Activated CD4-positive, alpha-beta memory T cell treated with anti-CD3 and anti-CD28 coated beads, Interleukin-2, amount 10 ng/mL, durations not matched to agents 7 days and 5 days (primary cell): ENCODE measurements at places on chromosomes 5 and 9. TPM values are rescaled to one million over a fixed set of nuclear protein-coding genes. Genes with fewer than 3 reads are reported as not detected.
A peak's percentile ranks its signal among the peaks of the same experiment; 100 is the strongest.

- H3K4me3 ChIP-seq: no peak overlapping the region
- no peak for DNase-seq
- no peaks in the 10 kb centered on the region for H3K36me3 ChIP-seq
- H3K27me3 ChIP-seq: no peaks in the 10 kb centered on the region
These were observed 170.5 kb downstream of the NR3C1 start for GRCh38 chr5:143233031-143233430.

DNA sequence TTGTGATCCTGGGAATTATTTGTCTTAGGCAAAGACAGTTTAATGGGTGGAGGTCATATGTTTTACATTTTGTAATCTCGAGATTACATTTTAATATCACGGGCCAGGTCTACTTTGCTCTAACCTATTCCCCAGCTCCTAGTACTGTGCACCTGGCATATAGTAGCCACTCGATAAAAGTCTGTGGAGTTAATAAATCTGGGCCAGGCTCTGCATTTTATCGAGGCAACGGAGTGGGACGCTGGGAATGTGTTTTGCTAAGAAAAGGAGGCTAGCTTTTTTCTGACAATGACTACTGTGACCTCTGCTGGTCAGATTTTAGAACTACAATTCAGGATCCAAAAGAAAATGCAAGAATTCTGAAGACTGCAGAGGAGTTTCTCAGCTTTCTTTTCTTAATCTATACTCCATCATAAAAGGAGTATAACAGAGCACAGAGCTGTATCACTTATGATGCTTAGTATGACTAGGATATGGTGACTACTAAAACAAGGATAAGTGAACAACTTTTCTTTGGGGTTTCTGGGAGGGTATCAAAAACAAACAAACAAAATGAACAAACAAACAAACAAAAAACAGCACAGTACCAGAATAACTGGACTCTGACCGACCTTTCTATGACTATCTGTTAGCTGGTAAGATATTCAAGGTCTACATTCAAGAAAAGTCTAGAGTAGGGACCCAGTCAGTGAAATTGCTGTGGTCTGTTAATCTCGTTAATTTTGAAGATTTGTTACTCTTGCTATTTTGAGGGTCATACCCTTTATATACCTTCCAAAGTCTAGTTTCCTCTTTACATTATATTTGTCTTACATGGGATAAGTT, 46.1 kb upstream of the CER1 start:
- DNase-seq: no peak
- H3K27ac ChIP-seq: no peak overlapping the region
- H3K27me3 ChIP-seq: peaks cover 16% of the 10 kb centered on the region

- H3K27me3 ChIP-seq: peaks cover 21% of the 10 kb centered on the region
- H3K4me3 ChIP-seq: no peak overlapping the region
- H3K36me3 ChIP-seq: no peaks in the 10 kb centered on the region
- H3K4me1 ChIP-seq: no peaks in the 10 kb centered on the region
- DNase-seq: no peak
These were observed 35.1 kb downstream of the ADRA1B start for GRCh38 chr5:159951387-159951786.

- H3K36me3 ChIP-seq: no peaks in the 10 kb centered on the region
- peaks cover 1% of the 10 kb centered on the region for H3K27me3 ChIP-seq
- DNase-seq: no peak
These were observed 36.2 kb downstream of the PHAX start for GRCh38 chr5:126636956-126637355.

DNA sequence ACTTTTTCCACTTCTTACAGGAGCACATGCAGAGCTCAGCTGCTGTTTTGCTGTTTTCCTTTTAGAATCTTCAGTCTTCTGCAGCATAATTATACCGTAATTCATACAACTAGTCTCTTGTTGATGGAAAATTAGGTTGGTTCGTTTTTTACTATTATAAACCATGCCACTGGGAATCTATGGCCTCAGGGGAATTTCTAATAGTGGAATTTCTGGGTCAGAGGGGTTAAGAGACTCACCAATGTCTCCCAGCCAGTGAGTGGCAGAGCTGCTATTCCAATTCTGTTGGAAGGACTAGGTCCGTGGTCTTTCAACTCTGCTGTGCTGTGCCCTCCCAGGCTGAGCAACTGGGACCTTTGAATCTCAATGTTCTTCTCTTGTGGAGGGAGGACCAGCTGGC, 282.5 kb downstream of the ZSWIM6 start:
- peaks cover 5% of the 10 kb centered on the region for H3K27me3 ChIP-seq
- no peak overlapping the region for H3K27ac ChIP-seq
- no peaks in the 10 kb centered on the region for H3K4me1 ChIP-seq
- no peak overlapping the region for H3K4me3 ChIP-seq
- H3K36me3 ChIP-seq: no peaks in the 10 kb centered on the region
- DNase-seq: no peak

DNA sequence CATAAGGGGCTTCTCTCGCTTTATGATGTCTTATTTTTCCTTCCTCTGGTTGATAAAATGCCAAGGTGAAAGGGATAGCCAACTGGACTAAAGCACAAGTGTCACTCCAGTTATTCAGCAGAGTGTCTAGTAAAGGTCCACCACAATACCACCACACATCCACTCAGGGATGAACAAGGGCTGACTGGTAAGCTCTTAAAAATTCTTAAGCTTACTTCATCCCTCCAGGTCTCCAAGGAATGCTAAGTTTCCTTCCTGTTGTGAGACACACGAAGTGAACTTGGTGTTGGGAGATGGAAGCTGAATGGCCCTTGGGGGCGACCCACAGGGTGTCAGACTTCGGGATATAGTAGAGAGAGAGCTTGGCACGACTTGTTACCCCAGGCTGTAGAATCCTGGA, 3.2 kb upstream of the HMGCS1 start:
- peaks cover 45% of the 10 kb centered on the region for H3K4me1 ChIP-seq
- no peak overlapping the region for H3K4me3 ChIP-seq
- H3K36me3 ChIP-seq: peaks cover 34% of the 10 kb centered on the region
- no peaks in the 10 kb centered on the region for H3K27me3 ChIP-seq

DNA sequence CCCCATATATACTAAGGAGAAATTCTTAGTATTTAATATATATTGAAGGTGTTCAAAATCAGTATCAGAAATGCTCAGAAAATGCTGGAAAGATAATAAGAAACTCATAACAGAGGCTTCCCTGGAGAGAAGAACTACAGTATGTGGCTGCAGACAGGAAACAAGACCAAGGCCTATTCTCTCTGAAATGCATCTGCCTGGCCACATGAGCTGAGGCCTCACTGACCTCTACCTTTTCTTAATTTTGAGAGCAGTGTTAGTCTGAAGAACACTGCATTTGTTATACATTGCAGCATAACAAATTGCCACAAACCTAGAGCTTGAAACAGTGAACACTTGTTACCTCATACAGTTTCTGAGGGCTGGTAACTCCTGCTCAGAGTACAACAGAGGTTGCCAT, 133.4 kb upstream of the SPEF2 start:
- peaks cover 8% of the 10 kb centered on the region for H3K36me3 ChIP-seq
- no peak overlapping the region for H3K4me3 ChIP-seq
- H3K27me3 ChIP-seq: peaks cover 4% of the 10 kb centered on the region
- no peak for DNase-seq

GRCh38 chr5:68139611-68140441, 75.7 kb upstream of the PIK3R1 start:
- no peak for DNase-seq
- H3K27ac ChIP-seq: no peak overlapping the region
- no peak overlapping the region for H3K4me3 ChIP-seq

DNA sequence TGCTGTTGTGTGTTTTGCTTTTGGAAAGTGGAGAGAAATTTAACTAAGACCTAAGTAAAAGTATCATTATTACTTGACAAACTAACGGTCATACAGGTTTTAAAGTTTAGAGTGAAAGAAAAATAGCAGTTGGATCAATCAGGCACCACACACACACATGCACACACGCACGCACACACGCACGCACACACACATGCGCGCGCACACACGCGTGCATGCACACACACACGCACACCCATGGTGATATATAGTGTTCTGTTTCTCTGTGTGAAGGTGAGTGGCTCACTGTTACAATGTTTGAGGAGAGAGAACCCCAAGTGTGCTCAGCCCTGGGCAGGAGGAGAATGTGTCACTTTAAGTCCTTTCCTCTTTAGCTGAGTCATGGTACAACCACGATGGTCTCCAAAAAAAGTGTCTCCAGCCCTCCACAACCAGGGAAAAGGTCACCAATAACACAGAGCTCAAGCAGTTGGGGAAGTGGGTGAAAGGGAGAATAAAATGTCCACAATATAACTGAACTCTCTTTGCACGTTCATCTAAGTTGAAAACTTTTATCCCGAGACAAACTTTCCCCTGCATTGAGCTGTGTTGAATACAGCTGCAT, 3.2 kb downstream of the ZNF366 start:
- no peaks in the 10 kb centered on the region for H3K36me3 ChIP-seq
- H3K4me1 ChIP-seq: peaks cover 4% of the 10 kb centered on the region
- H3K27me3 ChIP-seq: peaks cover 21% of the 10 kb centered on the region
- no peak overlapping the region for H3K4me3 ChIP-seq
- H3K27ac ChIP-seq: no peak overlapping the region
- DNase-seq: no peak

DNA sequence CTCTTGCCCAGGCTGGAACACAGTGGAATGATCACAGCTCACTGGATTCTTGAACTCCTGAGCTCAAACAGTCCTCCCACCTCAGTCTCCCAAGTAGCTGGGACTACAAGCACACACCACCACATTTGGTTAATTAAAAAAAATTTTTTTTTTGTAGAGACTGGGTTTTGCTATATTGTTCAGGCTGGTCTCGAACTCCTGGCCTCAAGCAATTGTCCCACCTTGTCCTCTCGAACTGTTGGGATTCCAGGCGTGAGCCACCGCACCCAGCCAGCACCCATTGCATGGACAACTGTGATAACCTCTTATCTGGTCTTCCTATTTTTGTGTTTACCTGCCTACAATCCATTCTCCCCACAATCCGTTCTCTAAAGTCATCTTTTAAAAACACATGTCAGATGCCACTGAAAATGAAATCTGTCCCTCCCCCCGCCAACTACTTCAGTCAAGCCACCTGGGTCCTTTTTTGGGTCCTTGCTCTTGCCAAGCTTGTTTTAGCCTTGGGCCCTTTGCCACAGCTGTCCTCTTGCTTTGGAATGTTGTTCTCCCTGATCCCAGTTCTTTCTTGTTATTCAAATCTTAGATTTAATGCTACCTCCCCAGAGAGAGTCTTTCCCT, 250.5 kb downstream of the PIK3R1 start:
- H3K27ac ChIP-seq: no peak overlapping the region
- no peaks in the 10 kb centered on the region for H3K36me3 ChIP-seq
- DNase-seq: no peak
- H3K4me3 ChIP-seq: no peak overlapping the region
- no peaks in the 10 kb centered on the region for H3K4me1 ChIP-seq
- H3K27me3 ChIP-seq: peaks cover 6% of the 10 kb centered on the region

- no peaks in the 10 kb centered on the region for H3K27me3 ChIP-seq
- peak overlapping the region; percentile 31 for H3K4me3 ChIP-seq
- peaks cover 21% of the 10 kb centered on the region for H3K36me3 ChIP-seq
- peak; percentile 28 for DNase-seq
These were observed 40.0 kb downstream of the KLHL3 start for GRCh38 chr5:137695651-137696428.

- H3K27ac ChIP-seq: no peak overlapping the region
- no peaks in the 10 kb centered on the region for H3K36me3 ChIP-seq
- DNase-seq: no peak
- H3K4me1 ChIP-seq: no peaks in the 10 kb centered on the region
- H3K4me3 ChIP-seq: no peak overlapping the region
These were observed 62.1 kb upstream of the ATG10 start for GRCh38 chr5:81909677-81910076.

GRCh38 chr9:92669527-92669889, 423 bp downstream of the IPPK start:
- peak overlapping the region; percentile 59 for H3K27ac ChIP-seq
- H3K4me1 ChIP-seq: peaks cover 45% of the 10 kb centered on the region
- no peaks in the 10 kb centered on the region for H3K27me3 ChIP-seq
- peaks cover 43% of the 10 kb centered on the region for H3K36me3 ChIP-seq
- DNase-seq: peak; percentile 35

DNA sequence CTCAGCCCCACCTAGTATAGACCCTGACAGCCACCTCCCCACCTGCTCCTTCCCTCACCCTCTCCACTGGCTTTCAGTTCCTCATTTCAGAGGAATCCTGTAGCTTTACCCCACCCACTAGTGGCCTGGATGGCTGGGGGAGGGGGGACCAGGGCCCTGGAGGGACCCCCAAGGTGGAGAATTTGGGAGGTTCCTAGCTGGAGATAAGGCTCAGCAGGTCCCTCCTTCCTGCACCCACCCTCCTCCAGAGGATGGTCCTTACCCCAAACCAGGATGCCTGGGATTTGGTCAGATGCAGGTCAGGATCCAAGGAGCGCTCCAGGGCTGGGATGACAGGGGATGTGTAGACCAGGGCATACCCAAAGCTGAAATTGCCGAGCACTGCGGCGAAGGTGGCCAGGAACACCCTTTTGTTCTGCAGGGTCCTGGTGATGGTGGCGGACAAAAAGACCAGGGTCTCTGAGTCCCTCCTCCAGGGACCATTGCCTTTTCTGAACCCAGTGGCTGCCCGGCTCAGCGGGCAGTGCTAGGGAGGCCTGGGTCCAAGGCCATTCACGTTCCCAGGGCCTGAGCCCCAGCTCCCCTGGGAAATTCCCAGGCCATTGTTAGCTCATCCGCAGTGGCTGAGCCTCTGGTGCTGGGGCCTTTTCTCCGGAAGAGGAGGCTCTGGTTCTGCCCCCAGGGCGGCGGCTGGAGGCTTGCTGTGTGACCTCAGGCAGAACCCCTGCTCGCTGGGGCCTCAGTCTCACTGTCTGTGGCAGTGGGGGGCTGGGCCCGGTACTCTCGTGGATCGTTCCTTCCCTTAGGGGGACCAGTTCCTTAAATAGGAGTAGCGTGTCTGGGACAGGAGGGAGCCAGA, 678 bp downstream of the SLC2A6 start:
- peaks cover 9% of the 10 kb centered on the region for H3K27me3 ChIP-seq
- H3K36me3 ChIP-seq: no peaks in the 10 kb centered on the region
- peaks cover 13% of the 10 kb centered on the region for H3K4me1 ChIP-seq
- peak overlapping the region; percentile 37 for H3K4me3 ChIP-seq
- no peak overlapping the region for H3K27ac ChIP-seq

- no peak overlapping the region for H3K27ac ChIP-seq
- no peak overlapping the region for H3K4me3 ChIP-seq
- no peak for DNase-seq
- H3K4me1 ChIP-seq: no peaks in the 10 kb centered on the region
- H3K27me3 ChIP-seq: no peaks in the 10 kb centered on the region
These were observed 116.8 kb downstream of the BOD1 start for GRCh38 chr5:173499471-173500212.

GRCh38 chr5:89703817-89704216, 705.7 kb downstream of the CETN3 start:
- no peak overlapping the region for H3K4me3 ChIP-seq
- no peak overlapping the region for H3K27ac ChIP-seq
- DNase-seq: no peak
- H3K27me3 ChIP-seq: no peaks in the 10 kb centered on the region

- no peak overlapping the region for H3K27ac ChIP-seq
- H3K36me3 ChIP-seq: peaks cover 4% of the 10 kb centered on the region
- DNase-seq: no peak
- H3K4me1 ChIP-seq: peaks cover 6% of the 10 kb centered on the region
These were observed 16.4 kb downstream of the PPP3R2 start for GRCh38 chr9:101578378-101578777.

GRCh38 chr5:8048920-8049319, 180.0 kb downstream of the MTRR start:
- no peaks in the 10 kb centered on the region for H3K27me3 ChIP-seq
- H3K4me3 ChIP-seq: no peak overlapping the region
- H3K36me3 ChIP-seq: no peaks in the 10 kb centered on the region
- DNase-seq: no peak

Gene ANXA2R
- total RNA-seq: 25.1 TPM

Gene ZNF454
- total RNA-seq: not detected

Gene SPATA31C1
- not detected for total RNA-seq

Gene FBP2
- total RNA-seq: not detected

Gene PROB1
- 5.5 TPM for total RNA-seq

Gene GALNT12
- 2.2 TPM for total RNA-seq

Gene PTPRD
- not detected for total RNA-seq

Gene CYLC2
- total RNA-seq: not detected
